ENCODE measurements at places on chromosomes 1 and 21.

GRCh38 chr1:8382608-8383505 is 64.9 kb downstream of the SLC45A1 start:
- DNase-seq, result no peak

GRCh38 chr1:151501474-151501873 is 9.7 kb upstream of the CGN start:
- no peak for DNase-seq

DNA sequence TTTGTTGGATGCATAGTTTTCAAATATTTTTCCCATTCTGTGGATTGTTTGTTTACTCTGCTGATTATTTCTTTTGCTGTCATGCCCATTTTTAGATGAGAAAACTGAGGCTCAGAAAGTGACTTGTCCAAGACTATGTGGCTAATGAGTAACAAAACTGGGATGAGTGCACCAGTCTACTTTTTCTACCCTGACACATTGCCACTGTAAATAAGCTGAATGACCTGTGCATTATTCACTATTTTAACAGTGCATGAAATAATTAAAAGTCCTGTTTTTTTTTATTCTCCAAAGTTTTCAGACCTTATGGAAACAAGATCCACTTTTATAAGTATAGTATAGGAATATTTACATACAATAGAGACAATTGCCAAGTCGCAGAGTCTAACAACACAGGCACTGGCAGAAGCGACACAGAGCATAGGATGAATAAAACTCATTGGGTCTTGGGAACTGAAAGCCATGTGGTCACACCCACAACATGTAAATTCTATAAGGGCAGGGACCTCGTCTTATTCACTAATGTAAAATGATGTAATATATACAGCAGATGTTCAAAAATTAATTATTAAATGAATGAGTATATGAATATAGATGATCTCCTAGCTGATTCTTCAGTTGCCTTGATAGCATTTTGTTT is 45.2 kb downstream of the HLX start:
- no peak for DNase-seq

- DNase-seq, result no peak
Observed at GRCh38 chr1:231930257-231930947, 303.8 kb downstream of the DISC1 start.

DNA sequence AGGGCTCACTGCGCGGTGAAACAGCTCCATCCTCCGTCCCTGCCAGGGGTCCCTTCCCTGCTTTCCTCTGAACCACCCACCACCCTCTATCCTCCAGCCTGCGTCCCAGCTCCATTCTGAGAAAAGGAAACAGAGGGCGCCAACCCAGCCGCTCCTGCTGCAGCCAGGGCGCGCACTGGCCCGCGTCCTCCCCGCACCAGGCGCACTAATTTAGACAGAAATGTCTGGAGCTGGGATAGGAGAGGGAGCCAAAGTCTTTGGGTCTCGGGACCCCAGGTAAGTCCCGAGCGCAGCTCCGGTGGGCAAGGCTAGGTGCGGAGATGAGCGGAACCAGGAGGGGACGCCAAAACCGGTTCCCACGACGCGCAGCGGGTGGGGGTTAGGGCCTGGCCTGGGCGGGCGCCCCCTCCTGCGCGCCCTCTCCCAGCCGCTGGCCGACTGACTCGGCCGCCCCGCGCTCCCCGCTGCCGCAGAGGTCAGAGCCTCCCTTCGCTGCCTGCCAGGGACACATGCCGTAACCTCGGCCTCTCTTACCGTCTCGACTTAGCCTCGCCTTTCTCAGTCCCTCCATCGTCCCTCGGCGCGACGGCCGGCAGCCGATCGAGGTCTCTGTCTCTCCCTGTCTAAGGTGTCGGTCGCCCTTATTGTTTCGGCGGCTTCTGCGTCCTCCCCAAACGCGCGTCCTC is 2.0 kb downstream of the CAMK2N1 start:
- DNase-seq, result no peak

DNA sequence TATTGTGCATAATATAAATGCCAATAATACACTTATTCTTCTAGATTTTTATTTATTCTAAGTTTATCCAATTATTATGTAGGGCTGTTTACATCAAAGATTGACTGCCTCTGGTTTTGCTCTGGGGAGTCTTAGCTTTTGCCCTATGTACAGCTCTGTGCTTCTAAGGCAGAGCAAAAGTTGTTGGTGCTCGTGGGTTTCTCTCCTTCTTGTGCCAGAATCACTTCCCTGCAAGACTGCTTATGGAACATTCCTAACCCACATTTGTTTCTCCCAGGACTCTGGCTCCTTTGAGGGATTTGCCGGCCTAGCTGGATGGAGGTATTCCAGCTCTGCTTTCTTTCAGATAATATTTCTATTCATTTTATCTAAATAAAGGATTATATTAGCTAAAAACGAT is 849.1 kb downstream of the USP25 start:
- no peak for DNase-seq

DNA sequence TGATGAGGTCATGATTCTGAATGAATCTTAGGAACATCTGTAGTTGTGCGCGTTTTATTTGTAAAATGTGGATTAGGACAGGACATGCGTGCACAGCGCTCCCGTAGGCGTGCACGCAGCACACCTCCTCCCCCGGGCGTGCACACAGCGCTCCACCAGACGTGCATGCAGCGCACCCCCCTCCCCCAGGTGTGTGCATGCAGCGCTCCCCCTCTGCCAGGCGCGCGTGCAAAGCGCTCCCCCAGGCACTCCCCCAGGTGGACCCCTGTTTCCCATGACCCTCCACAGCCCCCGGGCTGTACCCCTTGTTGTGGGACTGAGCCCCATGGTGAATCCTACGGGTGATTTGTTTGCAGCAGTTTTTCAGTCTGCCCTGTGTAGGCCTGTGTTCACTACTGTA is 61.6 kb downstream of the S100B start:
- DNase-seq, result no peak

- DNase-seq, result no peak
Observed at GRCh38 chr1:81044708-81045107, 756.0 kb upstream of the ADGRL2 start.

DNA sequence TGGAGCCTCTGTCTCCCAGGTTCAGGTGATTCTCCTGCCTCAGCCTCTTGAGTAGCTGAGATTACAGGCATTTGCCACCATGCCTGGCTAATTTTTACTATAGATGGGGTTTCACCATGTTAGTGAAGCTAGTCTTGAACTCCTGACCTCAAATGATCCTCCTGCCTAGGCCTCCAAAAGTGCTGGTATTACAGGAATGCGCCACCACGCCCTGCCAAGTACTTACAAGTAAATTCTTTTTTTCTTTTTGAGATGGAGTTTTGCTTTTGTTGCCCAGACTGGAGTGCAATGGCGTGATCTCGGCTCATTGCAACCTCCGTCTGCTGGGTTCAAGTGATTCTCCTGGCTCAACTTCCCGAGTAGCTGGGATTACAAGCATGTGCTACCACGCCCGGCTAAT is 42.5 kb downstream of the RPRD2 start:
- no peak for DNase-seq

DNA sequence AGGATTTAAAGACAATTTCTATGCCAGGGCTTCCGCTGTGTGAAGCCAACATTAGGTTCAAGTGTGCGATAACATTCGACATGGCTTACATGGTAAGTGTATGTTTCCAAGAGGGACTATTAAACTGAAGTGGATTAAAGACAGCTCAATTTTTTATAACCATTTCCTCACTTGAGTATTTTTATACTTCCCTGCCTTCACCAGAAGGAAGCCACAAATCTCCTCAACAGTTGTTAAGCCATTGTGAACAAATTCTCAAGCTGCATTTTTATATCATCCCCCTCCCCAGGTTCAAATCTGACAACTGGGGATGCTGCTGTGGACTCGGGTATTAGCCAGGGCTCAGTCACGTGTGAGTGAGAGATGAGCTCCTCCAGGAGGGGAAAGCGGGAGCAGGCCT is 116.3 kb downstream of the RHOU start:
- no peak for DNase-seq

DNA sequence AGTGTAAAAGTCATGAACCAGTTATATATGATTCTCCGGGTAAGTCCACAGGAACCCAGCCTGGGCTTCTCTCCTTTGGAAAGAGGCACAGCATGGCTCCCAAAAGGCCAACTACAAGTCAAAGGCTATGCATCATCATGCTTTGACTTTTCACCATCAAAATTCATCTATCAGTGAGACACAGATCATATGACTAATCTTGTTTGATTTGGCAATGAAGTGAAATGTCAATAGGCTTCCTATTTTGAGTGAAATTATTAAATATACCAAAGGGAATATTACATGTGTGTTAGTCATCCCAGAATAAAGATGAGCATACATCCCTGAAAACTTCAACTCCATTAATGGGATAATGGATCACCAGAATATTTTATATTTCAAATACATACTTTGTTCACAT is 83.5 kb upstream of the ADGRL2 start:
- DNase-seq, result no peak

GRCh38 chr1:9505143-9505542 is 34.1 kb upstream of the SLC25A33 start:
- no peak for DNase-seq

DNA sequence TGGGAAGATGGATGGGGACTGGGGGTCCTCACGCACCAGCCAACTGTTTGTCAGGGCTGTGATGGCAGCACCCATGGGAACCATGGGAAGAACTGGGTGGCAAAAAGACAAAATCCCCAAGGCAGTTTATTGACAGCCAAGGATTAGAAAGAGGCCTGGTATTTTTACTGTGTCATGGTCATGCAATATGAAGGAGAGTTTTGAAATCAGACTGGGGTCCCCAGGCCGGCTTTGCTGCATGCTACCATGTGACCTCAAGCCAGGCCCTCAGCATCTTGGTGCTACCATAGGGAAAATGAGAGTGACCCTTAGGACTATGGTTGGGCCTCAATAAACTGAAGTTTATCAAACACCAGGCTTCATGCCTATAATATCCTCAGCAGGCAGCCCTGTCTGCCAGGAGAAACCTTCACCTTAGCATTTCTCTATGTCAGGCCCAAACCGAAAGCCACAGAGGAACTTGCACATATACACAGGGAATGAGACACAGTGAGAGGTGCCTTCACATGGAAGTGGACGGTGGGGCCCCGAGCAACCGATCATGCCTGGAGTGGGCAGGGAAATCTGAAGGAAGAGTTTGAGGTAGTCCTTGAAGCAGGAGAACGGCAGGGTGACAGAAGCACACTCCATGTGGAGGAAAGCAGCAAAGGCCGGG is 203.2 kb downstream of the HIVEP3 start:
- no peak for DNase-seq

- no peak for DNase-seq
Observed at GRCh38 chr1:162566870-162567269, 5.3 kb downstream of the UAP1 start.

- no peak for DNase-seq
Observed at GRCh38 chr1:175262621-175263020, 70.0 kb upstream of the KIAA0040 start.

DNA sequence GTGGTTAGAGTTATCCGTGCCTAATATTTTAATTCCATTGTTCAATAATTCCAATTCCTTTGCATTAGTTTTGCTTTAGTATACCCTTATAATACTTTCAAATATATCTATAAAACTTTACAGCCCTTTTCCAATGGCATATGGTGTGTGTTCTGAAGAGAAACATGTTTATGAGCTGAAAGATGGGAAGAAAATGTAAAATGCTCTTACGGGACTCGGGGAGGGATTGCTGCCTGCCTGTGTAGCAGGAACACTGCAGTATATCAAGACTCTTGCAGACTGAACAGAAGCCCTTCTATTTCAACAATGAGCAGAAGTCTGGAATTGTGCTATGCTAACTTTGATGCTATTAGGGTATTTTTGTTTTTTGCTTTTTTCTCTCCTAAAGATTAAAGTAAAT is 406.8 kb downstream of the PTBP2 start:
- no peak for DNase-seq

DNA sequence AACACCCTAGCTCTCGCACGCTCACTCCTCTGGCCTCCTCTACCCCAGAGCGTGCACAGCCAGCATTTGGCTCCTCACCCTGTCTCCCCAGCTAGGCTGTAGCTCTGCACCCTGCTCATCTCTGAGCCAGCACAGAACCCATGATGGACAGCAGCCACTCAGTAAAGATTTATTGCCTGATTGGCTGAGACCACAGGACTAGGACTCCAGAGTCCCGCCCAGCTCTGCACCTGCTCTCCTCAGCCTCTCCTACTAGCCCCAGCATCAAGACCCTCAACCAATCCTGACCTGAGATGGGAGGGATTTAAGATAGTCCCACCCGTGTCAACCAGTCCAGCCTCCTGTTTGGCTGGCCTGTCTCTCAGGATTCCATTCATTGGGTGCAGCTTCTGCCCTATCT is 9.3 kb downstream of the C1QB start:
- no peak for DNase-seq

- DNase-seq, result no peak
Observed at GRCh38 chr1:64242895-64243756, 39.7 kb downstream of the UBE2U start.

Measured in stimulated activated CD8-positive, alpha-beta memory T cell treated with anti-CD3 and anti-CD28 coated beads, Interleukin-7, amount 100 ng/mL, for 1 hour (primary cell).